ENCODE measurements at places on chromosomes 7 and 10. TPM values are rescaled to one million over a fixed set of nuclear protein-coding genes. Genes with fewer than 3 reads are reported as not detected.

Gene NRCAM
- 0.25 TPM for total RNA-seq

DNA sequence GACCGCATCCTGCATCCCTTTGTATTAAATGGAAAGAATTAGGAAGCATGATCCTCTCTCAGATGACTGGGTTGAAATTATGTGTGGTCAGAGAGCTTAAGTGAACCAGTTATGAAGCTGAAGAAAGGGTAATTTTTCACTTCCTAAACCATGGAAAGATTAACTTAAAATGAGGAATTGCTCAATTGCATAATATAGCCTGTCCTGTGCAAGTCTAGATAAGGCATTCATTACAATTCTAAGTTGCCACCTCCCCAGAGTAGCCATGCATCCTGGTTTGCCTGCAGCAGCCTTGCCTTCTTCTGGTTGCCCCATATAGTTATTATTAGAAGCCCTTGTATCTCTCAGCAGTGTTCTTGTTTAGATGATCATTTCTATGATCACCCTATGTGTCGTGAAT lies 45.3 kb downstream of the STARD3NL start:
- no peak for DNase-seq
- no peak overlapping the region for H3K27ac ChIP-seq
- H3K36me3 ChIP-seq: peaks cover 86% of the 10 kb centered on the region
- H3K4me1 ChIP-seq: peaks cover 4% of the 10 kb centered on the region
- no peak overlapping the region for H3K4me3 ChIP-seq

- H3K4me1 ChIP-seq: peaks cover 13% of the 10 kb centered on the region
- H3K27ac ChIP-seq: no peak overlapping the region
- H3K36me3 ChIP-seq: no peaks in the 10 kb centered on the region
- H3K27me3 ChIP-seq: peaks cover 31% of the 10 kb centered on the region
- H3K4me3 ChIP-seq: no peak overlapping the region
Measured at GRCh38 chr7:127256041-127256725, 3.4 kb upstream of the GRM8 start.

DNA sequence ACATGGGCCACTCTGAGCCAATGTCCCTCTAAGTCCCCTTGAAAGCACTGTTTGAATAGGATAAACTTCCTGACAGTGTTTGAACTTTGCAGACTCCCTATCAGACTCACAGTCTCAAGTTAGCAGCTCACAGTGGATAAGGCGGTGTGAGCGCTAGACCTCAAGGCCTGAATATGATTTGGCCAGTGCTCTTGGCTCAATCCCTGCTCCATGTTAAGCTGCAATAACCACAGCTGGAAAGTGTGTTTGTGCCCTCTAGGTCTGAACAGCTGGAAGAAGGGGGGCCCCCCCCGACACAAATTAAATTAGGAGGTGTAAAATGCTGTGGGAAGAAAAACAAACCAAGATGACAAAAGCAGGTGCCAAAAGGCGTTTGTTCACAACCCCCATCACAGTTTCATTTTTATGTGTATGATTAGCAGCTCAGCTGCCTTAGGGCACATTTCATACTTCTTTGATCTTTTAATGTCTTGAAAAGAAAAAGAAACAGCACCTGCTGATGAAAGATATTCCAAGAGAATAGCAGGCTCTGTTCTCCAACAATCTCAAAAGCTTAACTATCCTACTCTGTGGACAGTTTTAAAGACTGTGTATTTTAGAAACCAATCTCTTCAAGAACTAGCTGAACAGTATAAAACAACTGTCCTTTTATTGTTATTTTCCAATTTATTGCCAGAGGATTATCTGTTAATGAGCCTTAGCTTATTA lies 167.6 kb downstream of the SNX13 start:
- H3K36me3 ChIP-seq: no peaks in the 10 kb centered on the region
- DNase-seq: no peak
- no peak overlapping the region for H3K4me3 ChIP-seq
- no peaks in the 10 kb centered on the region for H3K4me1 ChIP-seq
- no peak overlapping the region for H3K27ac ChIP-seq

DNA sequence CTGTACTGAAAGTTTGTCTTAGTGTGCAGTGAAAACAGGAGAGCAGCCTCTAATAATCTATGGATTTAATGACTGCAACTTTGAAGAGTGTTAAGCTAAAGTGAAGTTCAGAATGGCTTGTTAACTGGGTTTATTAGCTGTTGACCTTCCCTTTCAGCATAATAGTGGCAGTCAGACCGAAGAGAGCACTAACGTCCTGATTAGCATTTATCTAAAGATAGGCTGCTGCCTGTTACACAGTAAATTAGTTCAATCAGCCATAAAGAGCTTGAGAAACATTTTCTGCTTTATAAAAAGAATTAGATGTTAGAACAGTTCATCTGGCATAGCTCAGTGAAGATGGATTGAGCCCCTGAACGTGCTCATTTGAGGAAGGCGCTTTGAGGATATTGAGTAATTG lies 433.0 kb downstream of the AUTS2 start:
- no peak overlapping the region for H3K4me3 ChIP-seq
- H3K27ac ChIP-seq: no peak overlapping the region
- DNase-seq: no peak

GRCh38 chr10:17138460-17139042 lies 8.9 kb upstream of the CUBN start:
- no peaks in the 10 kb centered on the region for H3K36me3 ChIP-seq
- no peaks in the 10 kb centered on the region for H3K4me1 ChIP-seq
- no peaks in the 10 kb centered on the region for H3K27me3 ChIP-seq
- H3K27ac ChIP-seq: no peak overlapping the region

DNA sequence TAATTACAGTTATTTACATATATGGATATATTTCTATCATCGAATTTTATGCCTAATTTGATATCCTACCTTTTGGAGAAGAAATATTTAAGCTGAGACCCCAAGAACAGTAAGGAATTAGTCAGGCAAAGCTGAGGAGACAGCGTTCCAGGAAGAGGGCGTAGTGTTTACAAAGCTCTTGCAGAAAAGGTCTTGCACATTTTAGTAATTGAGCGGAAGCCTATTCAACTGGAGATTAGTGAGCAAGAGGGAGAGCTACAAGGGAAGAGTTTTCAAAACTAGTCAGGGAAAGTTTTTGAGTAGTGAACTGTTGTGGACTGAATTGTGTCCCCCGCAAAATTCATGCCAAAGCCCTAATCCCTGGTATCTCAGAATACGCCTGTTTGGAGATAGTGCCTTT lies 26.5 kb upstream of the POU6F2 start:
- peaks cover 10% of the 10 kb centered on the region for H3K27me3 ChIP-seq
- DNase-seq: no peak
- H3K27ac ChIP-seq: no peak overlapping the region
- no peak overlapping the region for H3K4me3 ChIP-seq
- no peaks in the 10 kb centered on the region for H3K36me3 ChIP-seq
- H3K4me1 ChIP-seq: no peaks in the 10 kb centered on the region

DNA sequence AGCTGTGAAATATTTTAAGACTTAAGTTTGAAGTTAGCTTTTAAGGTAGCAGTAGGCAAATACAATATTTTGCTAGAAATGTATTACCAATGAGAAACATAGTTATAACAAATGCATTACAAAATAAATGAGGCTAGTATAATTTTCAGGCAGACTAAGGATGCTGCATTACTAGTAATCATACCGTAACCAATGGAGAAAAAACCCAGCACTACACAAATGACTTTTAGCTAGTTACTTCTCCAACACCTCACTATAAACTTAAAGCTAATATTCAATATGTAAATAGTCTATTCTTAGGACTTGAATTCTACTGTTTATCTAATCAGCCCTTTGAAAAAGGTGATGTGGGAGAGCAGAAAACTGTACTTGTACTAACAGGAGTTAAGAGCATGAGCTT lies 285.3 kb upstream of the KLF14 start:
- H3K27me3 ChIP-seq: no peaks in the 10 kb centered on the region
- peaks cover 13% of the 10 kb centered on the region for H3K36me3 ChIP-seq
- no peak overlapping the region for H3K4me3 ChIP-seq
- no peak overlapping the region for H3K27ac ChIP-seq
- DNase-seq: no peak

Gene GPR15LG
- total RNA-seq: not detected

Gene PDE6C
- not detected for total RNA-seq

- H3K4me1 ChIP-seq: no peaks in the 10 kb centered on the region
- peak; percentile 27 for DNase-seq
- no peak overlapping the region for H3K27ac ChIP-seq
- peaks cover 3% of the 10 kb centered on the region for H3K27me3 ChIP-seq
- H3K36me3 ChIP-seq: no peaks in the 10 kb centered on the region
Measured at GRCh38 chr10:108911814-108912541, 1011.3 kb downstream of the XPNPEP1 start.

Measured in heart left ventricle (tissue), 16 donors.